ENCODE measurements at places on chromosomes 1 and 21.

GRCh38 chr1:151820940-151821339 is 10.7 kb downstream of the RORC start:
- DNase-seq = no peak

DNA sequence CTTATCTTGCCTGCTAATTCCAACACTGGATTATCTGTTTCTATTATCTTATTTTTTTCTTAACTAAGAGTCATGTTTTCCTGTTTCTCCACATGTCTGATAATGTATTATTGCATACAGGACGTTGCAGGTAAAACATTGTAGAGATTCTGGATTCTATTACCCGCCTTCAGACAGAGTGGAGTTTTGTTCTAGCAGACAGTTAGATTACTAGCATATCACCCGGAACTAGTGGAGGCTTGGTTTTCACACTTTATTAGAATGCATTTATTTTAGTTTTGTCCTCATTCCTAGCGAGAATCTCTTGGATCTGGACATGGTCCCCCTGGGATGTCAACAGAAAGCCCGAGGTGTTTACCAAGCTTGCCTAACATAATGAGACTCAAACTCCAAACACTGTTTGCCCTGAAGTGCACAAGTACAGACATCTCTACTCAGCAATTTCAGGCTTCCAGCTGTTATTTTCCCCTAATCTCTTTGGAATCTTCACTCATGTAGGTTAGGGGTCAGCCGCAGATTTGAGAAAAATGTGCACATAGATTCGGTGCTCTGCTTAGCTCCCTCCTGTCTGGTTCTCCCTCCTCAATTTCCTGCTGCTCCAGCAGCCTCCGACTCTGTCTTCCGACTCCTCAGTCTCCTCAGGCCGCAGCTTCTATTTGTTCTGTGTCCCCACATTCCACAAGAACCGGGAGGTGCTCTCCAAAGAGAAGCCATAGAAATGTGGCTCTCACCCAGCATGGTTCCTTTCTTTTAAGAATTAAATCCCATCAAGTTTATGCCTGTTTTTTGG is 36.8 kb upstream of the PTPRF start:
- DNase-seq = no peak

- no peak for DNase-seq
Measured at GRCh38 chr1:185996211-185996610, 262.0 kb downstream of the HMCN1 start.

DNA sequence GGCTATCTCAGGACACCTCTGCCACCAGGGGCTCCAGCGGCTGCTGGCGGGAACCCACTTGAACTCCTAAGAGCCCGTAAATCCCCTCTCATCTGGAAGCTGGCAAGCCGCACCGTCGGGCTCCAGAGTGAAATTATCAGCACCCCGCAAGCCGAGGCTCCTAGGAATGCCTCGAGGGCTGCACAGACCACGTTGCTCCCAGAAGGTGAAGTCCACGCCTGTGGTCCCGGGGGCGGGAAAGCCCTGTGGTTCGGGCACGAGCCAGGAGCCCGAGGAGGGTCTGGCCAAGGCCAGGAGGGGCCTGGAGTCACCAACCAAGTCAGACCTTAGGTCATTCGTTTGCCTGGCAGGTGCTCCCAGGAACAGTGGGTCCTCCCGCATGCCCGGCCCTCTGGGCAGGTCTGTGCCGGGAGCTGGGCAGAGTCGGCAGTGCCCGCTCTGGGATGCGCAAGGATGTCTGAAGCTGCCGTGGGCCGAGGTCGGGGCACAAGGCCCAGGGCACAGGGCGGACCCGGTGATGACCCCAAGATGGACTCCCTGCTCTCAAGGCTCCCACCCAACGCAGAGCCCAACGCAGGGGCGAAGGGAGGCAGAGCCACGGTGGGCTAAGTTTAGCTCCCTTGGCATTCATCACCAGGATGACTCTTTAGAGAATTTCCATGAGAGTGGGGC is 8.9 kb downstream of the ACTRT2 start:
- DNase-seq = peak; percentile 81

DNA sequence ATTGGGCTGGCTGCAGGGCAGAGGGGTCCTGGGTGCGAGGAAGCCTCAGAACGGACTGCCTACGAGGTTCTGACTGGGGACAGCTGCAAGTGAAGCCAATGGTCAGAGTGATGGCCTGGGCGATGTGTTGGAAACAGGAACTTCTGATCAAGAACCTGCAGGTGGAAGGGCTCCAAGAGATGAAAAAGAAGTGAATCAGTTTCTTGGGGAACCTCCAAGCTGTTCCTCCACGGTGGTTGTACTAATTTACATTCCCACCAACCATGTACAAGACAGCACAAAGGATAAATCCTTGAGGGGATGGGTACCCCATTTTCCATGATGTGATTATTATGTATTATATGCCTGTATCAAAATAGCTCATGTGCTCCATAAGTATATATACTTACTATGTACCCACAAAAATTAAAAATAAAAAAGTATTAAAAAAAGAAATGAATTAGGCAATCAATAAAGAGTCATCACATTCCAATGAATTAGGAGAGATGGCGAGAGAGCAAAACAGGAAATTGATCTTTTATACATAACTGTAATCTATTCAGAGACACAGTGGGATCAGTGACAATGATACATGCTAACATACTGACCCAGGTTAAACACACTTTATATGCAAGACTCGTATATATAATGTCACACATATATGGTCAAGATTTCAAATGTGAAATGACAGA is 58.1 kb downstream of the PTPN14 start:
- no peak for DNase-seq

DNA sequence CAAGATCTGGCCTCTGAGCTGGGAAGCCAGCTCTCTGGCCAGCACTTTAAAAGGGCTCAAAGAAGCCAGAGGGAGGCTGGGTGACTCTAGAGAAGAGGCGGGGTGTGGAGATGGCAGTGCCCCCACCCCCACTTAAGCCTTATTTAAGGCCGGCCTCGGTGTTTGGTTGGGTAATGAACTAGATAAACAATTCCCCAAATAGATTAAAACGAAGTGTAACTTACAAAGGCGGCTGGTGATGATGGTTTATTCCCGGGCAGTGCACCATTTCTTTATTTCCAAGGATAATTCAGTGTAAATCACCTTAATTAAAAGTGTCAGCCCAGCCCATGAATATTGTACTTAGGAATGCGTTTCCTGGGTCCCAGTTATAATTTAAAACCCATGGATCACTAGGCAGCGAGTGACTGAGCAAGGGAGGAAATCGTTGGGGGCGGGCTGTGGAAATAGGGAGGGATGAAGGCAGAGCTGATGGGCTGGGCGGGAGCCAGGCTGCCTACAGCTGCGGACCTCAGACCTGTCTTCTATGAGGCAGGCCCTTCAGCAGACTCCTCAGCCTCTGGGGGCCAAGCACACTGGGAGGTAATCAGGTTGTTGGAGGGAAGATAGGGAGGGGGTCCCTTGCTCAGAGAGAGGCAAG is 54.9 kb downstream of the TMEM53 start:
- no peak for DNase-seq

DNA sequence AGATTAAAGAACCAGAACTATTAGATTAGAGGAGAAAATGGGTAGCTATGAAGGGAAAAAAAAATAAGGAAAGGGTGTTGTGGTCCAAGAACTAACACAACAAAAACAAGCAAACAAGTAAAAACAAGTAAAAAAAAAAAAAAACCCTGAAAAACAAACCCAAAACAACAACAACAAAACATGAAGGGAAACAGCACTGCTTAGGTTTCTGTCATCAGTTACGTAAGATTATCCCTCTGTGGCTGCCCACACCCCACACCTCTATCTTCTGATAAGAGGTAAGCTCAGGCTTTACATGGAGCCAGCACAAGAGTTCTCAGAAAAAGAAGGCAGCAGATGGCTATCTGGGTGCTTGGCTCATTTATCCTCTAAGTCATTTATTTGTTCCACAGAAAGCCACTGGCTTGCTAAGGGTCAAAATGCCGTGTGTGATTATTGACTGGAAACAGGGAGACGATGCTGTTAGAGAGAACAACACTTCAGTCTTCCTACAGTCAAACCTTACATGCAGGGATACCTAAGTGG is 57.5 kb downstream of the KIAA0319L start:
- no peak for DNase-seq

Measured in osteocyte (in vitro differentiated cells).